Stimulated activated CD8-positive, alpha-beta memory T cell treated with anti-CD3 and anti-CD28 coated beads, Interleukin-2, amount 100 ng/mL, for 1 hour (primary cell): ENCODE measurements at places on chromosomes 16 and 17.

- DNase-seq: peak; percentile 34
These were observed 49.1 kb downstream of the STAT5A start for GRCh38 chr17:42337442-42337841.

DNA sequence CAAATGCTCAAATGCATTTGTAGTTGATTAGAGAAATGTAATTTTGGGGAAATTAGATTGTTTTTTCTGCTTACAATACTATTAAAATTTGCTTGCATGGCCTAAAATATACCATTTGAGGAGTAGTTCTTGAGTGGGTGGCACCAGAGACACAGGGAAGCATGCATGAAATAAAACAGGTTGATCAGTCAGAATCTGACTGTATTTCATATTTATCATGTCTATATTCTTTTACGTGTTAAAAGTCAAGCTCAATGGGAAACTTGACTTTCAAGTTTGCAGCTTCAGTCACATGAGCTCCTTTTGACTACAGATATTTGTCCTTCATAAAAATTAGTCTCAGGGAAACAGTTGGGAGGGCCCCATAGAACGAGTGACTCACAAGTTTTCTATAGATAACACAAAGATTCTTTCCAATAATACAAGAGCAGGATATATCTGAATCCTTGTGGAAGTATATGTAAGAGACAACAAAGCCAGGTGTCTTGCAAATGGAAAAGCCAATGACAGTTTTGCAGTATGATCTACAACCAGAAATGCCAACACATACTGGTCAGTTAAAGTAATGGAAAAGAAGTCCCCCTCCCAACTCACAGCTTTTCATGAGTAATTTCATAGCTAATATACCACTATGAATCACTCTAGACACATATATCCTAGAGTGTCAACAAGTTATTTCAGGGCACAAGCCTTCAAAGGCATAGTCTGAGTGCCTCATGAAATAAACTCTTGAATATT, 42.2 kb upstream of the CORO6 start:
- DNase-seq: no peak

- DNase-seq: no peak
These were observed 2.7 kb downstream of the WDR90 start for GRCh38 chr16:651844-652243.

DNA sequence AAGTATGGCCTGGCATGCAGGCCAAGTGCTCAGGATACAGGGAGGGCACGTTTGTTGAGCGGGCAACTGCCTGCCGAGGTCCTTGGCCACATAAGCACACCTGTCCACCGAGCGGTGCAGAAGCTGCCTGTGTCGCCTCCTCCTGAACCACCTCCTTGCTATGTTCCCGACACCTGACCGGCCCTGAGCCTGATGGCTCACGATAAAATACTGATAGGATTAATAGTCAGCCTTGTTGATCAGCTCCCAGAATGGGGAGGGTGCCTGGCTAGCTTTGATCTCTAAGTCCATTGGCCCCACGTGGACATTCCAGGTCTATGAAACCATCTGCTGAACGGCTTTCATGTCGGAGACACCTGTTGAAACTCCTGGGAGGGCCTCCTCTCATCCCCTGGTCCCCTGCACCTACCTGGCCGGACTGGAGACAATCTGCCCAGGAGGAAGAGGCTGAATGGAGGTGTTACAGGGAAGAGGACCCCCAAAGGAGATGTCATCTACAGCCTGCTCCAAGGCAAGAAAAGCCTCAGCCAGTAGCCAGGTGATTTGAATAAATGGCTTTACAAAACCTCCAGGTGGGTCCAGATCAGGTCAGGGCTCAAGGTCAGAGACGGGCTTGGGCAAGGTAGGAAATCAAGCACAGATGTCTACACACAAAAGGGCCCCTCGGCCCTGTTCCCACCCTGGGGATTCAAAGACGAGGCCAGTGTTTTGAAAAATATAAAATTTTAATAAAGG, 33.4 kb downstream of the AXIN2 start:
- DNase-seq: no peak

- no peak for DNase-seq
These were observed 14.6 kb downstream of the RECQL5 start for GRCh38 chr17:75652341-75652740.

GRCh38 chr17:38421171-38421841, 7.0 kb upstream of the ARHGAP23 start:
- DNase-seq: no peak

DNA sequence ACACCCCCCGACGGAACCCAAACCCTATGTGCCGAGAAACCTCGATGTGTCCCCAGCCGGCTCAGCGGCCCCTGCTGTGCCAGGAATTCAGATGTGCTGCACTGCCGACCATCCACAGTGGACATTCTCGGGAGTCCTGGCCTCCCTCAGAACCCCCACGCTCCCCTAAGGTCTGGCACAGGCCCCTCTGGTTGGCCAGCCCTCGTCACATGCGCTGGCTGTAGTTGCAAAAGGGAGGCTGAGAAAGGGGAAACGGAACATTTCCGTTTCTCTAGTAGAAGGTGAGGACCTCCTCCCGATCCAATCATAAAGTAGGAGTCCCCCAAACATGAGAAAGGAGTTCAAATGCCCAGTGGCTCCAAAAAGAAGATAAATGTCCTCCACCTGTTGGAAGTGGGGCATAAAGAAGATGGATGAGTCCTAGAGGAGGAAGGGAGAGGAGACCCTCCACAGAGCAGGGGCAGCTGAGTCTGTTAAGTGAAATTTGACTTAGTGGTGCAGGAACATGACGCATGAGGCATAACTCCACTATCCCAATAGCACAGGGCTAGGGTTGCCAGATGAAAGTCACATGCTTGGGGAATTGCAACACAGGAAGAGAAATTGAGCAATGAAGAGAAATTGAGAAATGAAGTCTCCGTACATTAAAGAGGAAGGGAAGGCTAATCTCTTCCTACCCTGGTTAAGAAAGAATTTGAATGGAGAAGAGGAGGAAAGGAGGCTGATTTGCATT, 49.3 kb upstream of the WSB1 start:
- no peak for DNase-seq

- DNase-seq: no peak
These were observed 39.7 kb upstream of the PVALEF start for GRCh38 chr17:81125573-81126081.

GRCh38 chr16:14398014-14398717, 231.9 kb downstream of the PARN start:
- no peak for DNase-seq

- no peak for DNase-seq
These were observed 90.0 kb upstream of the HSBP1 start for GRCh38 chr16:83717814-83718213.

DNA sequence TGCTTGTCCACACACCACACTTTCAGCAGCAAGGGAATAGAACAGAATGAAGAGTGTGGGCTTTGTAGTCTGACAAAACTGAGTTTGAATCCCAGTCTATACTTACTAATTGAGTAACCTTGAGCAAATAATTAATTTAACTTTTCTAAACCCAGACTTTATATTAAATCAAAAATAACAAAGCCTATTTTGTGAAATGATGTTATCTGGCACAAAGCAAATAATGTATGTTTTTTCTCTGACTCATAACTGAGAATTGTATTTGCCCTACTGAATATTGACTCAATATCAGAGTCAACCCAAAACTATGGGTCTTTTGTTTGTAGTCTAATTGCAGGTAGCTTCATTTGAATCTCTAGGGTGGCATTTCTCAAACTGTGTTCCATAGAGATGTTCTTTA, 77.9 kb upstream of the TANC2 start:
- no peak for DNase-seq

GRCh38 chr16:85913688-85914422, 14.9 kb downstream of the IRF8 start:
- no peak for DNase-seq

DNA sequence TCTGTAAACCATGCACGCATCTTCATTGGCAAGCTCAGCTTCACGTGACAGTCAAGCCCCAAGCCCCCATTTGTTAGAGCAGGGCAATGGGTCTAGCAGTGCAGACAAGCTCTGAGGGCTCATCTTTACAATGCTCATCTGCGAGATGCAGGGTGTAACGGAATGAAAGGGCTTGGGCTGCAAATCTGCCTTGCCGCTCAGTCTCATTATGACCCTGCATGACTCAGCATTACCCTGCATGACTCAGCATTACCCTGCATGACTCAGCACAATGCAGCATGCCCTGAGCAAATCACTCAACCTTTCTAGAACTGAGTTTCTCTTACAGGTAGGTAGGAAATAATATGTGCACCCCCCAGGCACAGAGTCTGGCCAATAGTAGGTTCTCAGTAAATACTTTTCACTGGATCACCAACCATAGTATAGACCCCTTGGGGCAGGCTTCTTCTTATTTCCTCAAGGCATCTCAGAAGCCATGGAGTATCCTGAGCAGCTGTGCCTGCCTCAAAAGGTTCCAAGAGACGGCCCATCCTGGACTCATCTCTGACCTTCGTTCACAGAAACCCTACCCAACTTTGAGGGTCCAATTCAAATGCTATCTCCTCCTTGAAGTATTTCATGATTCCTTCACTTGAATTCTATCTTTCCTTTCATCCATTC, 391.3 kb upstream of the CDH5 start:
- no peak for DNase-seq

GRCh38 chr16:31480851-31481536, 1.9 kb upstream of the SLC5A2 start:
- no peak for DNase-seq

- no peak for DNase-seq
These were observed 19.3 kb downstream of the TSPOAP1 start for GRCh38 chr17:58308985-58309917.

- no peak for DNase-seq
These were observed 49.5 kb downstream of the COX4I1 start for GRCh38 chr16:85848986-85849385.

- no peak for DNase-seq
These were observed 800 bp downstream of the NOD2 start for GRCh38 chr16:50694206-50694605.

DNA sequence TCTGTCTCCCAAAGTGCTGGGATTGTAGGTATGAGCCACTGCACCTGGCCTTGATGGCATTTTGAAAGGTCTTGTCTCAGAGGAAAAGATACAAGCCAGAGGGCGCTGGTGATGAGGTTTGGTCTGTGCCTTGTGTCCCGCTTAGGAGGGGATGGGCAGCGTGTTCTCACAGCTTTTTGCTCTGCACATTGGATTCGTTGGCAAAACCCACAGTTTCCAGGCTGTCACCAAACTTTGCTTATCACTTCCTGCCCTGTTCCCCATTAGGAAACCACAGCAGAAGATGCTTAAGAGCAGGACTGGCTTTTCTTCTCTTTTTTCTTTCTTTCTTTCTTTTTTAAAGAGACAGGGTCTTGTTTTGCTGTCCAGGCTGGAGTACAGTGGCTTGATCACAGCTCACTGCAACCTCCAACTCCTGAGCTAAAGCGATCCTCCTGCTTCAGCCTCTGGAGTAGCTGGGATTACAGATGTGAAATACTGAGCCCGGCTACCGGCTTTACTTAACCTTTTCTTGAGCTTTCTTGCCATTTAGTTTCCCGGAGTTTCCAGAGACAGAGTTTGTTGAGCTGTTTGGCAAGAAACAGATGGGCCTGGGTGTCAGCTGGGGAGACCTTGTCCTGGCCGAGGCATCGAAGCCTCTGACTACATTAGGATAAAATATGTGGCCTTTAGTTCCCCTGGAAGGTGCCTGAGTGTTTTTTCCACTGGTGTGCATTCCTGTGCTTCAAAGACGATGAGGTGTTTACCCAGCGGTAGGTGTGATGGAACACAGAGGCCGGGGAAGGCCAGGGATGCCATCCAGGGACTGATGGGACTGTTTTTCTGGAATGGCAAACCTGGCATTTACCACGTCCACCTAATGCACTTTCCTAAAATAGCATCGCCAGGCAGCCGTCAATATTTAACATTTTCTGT, 112.9 kb downstream of the ABCC1 start:
- no peak for DNase-seq

GRCh38 chr17:17787568-17787967, 49.2 kb downstream of the SREBF1 start:
- DNase-seq: no peak

DNA sequence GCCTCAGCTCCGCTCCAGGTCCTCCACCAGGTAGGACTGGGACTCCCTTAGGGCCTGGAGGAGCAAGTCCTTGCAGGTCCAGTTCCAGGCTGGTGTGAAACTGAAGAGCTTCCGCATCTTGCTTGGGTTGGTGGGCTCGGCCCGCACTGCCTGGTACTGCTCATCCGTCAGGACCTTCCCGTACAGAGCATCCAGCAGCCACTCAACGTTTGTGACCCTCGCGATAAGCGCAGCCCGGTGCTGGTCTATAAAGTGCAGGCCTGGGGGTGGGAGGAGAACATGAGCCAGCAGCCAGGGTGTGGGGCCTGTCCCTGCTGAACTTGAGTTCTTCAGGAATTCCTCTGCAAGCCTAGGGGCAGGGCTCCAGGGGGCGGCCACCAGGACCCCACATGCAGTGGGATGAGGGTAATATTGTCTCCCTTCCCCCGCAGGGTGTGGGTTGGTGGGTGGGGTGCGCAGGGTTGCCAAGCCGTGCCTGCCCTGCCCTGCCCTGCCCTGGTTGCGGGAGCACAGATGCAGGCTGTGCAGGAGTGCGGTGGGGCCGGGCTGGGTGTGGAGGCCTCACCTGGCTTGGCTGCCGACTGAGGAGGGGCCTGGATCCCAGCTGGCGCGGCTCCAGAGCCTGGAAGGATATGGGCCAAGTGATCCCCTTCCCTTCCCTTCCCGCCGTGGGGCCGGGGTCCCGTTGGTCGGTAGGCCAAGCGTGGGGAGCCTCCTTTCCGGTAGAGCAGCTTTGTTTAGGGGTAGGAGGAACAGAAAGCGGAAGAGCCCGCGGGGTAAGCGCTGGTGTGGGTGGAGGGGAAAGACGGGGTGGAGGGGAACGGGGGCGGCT, 762 bp downstream of the PYCARD start:
- no peak for DNase-seq

DNA sequence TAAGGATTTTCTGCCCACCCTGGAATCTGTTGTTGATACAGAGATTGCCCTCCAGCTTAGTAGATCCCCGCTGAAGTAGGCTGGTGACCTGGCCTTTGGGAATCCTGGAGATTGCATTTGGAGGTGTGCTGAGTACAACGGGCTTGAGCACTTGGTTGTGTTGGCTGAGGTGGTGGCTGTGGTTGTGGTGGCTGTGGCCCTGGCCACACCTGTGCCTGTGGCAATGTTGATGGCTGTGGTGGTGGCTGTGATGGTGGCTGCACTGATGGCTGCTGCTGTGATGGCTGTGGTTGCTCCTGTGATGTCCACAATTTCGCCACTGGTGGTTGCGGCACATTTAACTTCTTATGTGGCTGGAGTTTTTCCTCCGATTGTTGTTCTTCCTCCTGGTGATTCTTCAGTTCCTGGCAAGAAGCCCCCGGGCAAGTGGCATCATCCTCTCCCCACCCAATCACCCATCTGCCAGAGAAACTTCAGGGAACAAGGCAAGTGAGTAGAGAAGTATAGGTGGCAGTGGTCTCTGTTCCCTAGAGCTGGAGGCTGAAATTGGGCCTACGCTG, 4.2 kb downstream of the CCDC200 start:
- DNase-seq: no peak

GRCh38 chr17:79087428-79088143, 13.0 kb downstream of the ENGASE start:
- peak; percentile 55 for DNase-seq
